ENCODE measurements at places on chromosomes 3 and 15.

DNA sequence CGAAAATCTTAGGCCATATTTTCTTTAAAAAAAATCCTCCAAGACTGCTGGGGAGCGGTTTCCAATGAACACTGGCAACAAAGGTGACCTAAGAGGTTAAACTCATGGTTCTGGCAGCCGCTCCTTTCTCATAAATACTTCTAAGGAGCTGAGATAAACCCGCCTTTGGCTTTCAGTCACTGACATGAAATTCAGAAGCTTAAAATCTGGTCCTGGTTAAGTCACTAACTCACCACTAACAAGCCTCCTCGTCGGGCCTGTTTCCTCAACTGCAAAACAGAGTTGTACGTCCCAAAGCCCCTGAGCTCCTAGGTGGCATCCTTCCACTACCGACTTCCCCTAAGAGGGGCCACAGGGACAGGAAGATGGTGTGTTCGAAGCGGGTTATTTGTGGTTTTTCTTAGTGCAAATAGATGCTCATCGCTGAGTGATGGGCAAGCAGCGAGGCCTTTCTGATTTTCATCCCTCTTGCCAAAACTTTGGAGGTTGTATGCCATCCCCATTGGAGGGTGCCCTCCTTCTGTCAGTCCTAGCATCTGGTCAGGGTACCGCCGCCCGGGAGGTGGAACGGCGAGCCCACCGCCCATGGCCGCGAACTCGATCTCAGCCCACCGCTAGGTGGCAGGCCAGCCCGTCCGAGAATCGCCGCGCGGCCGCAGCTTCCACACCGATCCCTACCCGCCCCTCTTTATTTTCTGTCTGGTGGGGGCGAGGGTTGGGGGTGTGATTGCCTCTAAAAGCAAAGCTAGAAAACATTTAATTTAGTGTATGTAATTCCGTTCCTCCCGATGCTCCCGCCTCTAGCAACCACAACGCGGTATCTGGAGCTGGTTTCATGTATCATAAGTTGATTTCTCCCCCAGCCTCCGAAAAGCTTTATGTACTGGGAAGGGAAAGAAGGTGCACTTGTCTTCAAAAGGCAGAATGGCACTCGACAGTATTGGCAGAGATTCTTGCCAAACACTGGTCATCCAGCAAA is 4.6 kb downstream of the BCL6 start:
- DNase-seq: peak; percentile 55

DNA sequence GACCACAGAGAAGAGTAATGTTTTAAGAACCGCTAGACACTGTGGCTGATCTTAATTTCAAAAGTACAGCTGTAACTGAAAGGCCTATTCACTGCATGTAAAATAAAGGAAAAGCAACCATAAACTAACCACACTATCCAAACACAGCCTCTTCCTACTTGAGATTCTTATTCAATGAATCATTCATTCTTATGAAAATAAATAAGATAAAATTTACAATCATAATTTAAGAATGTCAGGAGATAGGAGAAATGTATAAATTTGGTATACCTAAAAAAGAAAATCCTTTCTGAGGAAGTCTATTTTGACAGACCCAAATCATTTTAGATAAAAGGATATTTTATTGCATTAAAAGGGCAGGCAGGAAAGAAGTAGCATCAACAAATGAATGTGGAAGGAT is 533.5 kb upstream of the ZNF385D start:
- peak; percentile 1 for DNase-seq

GRCh38 chr3:23481011-23481615 is 278.0 kb downstream of the UBE2E2 start:
- no peak for DNase-seq

DNA sequence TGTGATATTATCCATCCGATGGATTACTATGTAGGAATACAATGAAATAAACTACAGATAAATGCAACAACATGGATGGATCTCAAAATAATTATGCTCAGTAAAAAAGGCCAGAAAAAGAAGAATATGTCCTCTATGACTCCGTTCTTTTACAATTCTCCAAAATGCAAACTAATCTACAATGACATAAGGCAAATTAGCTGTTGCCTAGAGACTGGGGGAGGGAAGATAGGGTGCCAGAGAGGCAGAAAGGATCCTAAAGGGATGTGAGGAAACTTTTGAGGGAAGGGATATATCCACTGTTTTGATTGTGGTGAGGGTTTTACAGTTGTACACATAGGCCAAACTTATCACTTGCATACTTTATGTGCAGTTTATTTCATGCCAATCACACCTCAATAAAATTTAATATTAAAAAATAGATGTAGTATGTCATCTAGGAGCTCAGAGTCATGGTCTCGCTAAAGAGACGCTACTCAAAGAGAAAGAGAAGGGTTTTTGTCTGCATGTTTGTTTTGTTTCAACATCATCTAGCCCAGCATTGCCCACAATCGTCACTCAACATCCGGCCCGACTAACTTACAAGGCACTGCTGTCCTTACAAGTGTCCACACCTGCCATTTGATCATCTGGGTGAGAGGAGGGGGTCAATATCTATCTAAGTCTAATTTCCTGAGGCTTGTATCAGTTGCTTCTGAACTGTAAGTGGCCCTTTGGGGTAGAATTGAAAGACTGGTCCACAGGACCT is 29.5 kb downstream of the HES1 start:
- DNase-seq: no peak

DNA sequence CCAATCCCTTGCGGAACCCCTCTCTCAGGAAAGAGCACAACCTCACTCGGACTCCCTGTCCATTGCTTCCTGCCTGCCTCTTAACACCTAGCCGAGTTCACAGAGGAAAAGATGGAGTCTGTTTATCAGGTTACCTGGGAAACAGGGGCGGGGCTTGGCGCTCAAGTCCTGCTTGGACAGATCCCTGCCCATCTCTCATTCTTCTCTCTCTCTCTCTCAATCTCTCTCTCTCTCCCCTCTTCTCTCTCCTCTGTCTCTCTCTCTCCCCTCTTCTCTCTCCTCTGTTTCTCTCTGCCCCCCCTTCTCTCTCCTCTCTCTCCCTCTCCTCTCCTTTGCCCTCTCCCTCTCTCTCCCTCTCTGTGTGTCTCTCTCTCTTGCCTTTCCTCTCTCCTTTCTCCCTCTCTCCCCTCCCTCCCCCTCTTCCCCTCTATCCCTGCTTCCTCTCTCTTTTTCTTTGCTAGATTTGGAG is at the start of gene EFHB:
EFHB (minus strand) TSS at position 120 of the 469 bp plus-strand sequence. CDS start 199 bp downstream, outside the sequence.
- peak; percentile 64 for DNase-seq

- DNase-seq: peak; percentile 93
Observed at GRCh38 chr3:155664925-155665695, 79.8 kb downstream of the PLCH1 start.

GRCh38 chr3:133271042-133271441 is 128.8 kb upstream of the BFSP2 start:
- no peak for DNase-seq

GRCh38 chr3:189383630-189384029 is 211.9 kb downstream of the TPRG1 start:
- peak; percentile 41 for DNase-seq

DNA sequence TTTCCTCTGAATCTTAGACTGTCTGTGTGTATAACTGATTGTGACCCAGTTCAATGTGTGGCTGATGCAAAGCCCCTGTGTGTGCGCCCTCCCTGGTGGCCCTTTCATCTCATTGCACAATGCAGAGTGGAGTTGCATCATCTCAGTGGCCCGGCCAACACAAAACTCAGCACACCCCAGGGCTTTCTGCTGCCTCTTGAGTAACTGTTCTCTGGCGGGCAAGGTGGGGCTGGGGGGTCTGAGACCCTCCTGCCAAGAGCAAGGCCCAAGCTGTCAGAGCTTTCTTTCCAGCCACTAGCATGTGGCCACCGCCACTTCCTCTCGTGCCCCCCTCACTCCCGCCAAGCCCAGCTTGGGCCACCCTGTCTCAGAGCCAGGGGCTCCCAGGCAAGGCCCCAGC is 80.7 kb upstream of the ALDH1L1 start:
- peak; percentile 59 for DNase-seq

DNA sequence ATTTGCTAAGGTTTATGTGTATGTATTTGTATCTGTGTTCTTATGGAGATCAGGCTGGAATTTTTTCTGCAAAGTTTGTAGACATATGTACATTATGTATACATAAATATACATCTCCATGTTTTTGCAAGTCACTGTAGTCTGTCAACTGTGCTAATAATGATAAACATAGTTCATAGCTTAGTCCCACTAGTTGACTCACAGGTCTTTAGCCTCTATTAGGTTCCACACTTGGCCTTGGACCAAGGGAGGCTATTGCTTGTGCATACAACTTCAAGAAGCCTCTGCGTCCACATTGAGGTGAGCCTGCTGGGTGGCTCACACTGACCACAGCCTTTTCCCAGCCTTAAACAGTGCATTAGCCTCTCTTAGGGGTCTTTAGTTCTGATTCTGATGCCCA is 243.8 kb upstream of the PEX5L start:
- peak; percentile 3 for DNase-seq

DNA sequence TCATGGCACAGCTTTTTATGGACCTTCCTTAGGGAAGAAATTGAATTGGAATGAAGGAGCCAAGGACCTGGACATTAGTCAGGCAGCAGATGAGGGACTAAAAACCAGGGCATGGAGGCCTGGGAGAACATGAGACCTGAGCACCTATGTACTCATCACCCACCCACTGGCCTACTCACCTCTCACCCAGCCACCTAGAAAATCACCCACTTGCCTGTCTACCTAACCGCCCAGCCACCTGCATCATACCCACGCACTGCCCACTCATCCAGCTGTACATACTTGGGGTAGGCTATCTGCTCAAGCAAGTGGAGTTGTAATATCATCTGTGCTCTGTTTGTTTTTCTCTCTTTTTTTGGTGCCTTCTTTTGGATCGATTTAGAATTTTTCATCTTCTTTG is 65.3 kb upstream of the SLCO2A1 start:
- no peak for DNase-seq

GRCh38 chr3:127535901-127536829 is 54.4 kb downstream of the TPRA1 start:
- DNase-seq: no peak

DNA sequence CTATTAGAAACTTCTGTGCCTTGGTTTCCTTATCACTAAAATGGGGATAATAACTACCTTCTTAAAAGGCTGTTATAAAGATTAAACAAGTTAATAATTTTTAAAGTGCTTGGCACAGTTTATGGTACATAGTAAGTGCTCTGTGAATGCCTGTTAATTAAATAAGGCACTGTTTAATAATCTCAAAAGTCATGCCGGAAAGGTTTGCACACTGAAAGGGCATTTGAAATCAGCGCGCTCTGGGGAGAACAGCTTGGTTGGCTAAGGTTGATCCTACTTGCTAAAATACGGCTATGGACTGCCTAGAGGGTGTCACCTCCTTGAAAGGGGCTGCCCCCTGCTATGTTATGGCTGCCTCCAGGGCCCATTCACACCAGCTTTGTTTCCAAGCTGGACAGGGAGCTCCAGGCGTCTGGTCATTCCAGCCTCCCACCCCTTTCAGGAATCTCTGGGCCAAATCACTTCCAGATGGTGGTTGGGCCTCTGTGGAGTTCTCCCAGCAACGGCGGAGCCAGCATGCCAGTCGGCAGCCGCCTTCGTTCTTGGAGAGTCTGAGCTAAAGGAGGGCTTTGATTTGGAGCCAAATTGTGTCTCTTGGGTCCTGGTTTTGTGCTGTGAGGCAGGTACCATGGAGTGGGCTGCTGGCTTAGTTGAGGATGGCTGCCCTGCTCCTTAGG is 5.9 kb downstream of the FLNB start:
- peak; percentile 74 for DNase-seq

GRCh38 chr3:49460956-49461355 is 9.1 kb upstream of the DAG1 start:
- DNase-seq: no peak

DNA sequence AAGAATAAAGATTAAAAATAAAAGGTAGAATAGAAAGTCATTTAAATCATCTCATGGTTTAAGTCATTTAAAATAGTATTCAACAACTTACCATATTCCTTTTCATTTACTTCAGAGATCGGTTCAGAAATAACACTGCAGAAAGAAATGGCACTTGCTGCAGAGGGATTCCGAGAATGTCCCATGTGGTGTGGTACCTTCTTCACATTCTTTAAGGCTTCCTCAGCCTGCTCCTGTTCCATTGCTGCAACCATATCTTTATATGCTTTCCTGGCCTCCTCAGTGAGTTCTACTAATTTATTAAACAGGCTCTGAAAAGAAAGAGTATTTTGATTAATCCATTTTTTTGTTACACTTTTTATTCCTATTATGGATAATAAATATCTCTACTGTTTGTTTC is 32.6 kb upstream of the SHC4 start:
- no peak for DNase-seq

DNA sequence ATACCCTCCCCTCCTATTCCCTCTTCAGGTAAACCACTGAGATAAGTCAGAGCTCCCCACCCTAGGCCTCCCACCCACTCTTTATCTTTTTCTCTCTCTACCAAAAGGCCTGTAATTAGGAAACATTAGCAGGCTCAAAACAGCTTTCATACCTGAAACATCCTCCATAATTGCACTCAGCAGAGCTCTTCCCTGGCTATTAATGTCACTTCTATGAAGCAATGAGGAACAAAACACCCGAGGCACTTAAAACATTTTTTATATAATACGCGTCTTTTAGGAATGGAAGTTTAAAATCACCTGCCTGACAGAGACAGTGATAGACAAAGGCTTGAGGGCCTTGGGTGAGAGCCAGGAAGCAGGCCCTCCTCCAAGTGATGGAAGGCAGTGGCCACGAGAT is 138.9 kb downstream of the EPHB1 start:
- DNase-seq: no peak

DNA sequence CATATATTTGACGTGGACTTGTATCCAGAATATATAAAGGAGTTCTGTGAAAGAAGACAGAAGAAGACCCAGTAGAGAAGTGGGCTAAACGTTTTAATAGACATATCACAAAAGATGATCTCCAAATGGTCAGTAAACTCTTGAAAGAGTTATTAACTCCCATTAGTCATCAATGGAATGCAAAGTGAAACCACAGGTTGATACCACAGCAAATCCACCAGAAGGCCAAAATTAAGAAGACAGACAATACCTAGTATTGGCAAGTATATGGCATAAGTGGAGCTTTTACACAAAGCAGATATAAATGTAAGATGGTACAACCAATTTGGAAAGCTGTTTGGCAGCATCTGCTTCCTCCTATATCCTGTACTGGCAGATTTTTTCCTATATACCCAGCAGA is 6.0 kb downstream of the SPATA16 start:
- DNase-seq: peak; percentile 73

DNA sequence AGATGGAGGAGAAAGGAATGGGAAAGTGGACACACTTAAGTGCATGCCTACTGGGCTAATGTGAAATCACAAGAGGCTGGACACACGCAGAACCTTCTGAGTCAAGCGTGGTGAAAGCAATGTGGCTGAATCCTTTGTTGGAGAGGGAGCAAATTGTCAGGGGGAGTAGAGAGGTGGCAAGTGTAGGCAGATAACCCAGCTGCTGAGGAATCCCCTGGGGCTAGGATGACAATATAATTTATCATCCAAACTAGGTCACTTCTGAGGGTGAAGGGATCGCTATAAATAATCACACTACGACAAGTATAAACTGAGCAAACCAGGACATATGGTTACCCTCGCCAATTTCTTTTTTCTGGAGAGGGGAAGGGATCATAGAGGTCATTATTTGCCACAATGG is 28.7 kb downstream of the TAMM41 start:
- no peak for DNase-seq

GRCh38 chr3:45915518-45916231 is 27.6 kb upstream of the CXCR6 start:
- peak; percentile 88 for DNase-seq

GRCh38 chr3:125010393-125010792 is 45.4 kb downstream of the HEG1 start:
- DNase-seq: no peak

GRCh38 chr15:74373056-74373650 is 5.7 kb upstream of the CYP11A1 start:
- DNase-seq: no peak
